M059J (cell line): ENCODE measurements at places on chromosomes 3 and 15.

GRCh38 chr3:120640231-120640630, 41.8 kb downstream of the HGD start:
- DNase-seq, result no peak

DNA sequence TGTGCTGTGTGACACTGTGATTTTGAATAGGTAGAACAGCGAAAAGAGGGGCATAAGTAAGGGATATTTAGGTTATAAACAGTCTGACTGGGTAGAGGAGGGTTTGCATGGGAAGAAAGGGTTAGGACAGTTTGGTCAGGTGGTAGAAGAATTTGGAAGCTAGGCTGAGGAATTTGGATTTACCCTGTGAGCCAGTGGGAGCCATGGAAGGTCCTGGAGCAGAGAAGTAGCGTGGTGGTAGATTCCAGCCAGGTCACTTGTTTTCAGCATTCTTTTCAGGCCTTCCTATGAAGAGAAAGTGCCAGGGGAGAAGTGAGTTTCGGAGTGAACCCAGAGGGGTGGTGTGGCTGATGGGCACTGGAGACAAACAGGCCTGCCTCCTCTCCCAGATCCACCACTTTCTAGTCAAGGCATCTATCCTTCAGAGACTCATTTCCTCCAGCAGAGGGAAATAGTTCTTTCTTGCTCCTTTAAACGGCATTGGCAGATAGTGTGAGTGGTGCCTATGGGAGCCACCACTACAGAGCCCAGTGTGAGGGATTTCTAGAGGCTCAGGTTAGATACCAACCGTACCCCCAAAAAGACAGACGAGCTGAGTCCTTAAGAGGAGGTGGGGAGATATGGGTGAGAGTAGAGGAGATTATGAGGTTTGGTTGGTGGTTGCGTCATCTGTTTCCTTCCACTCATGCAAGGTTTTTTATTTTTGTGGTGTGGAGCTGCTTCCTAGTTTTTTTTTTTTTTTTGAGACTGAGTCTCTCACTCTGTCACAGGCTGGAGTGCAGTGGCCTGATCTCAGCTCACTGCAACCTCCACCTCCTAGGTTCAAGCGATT, 21.2 kb downstream of the PXK start:
- peak; percentile 9 for DNase-seq

- DNase-seq, result no peak
These were observed 26.5 kb downstream of the CCDC33 start for GRCh38 chr15:74262625-74263024.

- no peak for DNase-seq
These were observed 67.5 kb downstream of the SPRED1 start for GRCh38 chr15:38320181-38320580.

DNA sequence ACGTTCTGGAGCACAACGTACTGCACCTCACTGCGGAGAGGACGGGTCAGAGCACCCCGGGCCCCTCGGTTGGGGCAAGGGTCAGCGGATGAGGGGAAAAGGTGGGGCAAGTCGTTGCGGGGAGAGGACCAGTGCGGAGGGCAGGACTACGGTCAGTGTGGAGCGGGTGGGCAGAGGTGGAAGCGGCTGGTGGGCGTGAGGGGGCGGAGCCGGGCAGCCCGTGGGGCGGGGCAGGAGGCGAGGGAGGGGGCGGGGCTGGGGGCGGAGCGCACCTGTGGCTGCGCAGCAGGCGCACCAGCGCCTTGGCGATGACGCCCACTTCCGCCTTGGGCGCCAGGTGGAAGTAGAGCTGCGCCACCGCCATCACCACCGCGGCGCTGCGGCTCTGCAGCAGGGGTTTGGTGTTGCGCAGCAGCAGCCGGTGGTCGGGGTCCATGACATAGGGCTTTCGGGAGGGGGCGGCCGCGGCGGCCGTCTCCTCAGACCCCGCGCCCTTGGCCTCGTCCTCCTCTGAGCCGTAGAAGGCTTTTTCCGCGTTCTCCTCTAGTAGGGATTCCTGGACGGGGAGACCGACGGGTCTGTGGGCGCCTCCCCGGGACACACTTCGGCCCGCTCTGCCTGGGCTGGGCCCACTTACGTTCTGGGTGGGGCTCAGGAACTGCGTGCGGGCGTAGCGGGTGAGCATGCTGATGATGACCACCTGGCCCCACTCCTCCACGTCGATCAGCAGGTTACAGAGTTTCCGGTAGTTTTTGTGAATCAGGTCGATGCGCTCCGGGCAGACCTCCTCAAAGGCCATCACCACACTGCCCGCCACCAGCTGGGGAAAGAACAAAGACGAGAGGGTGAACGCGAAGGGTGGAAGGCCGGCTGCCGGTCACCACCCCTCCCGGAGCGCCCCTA, 29.2 kb downstream of the AP3B2 start:
- DNase-seq, result no peak

DNA sequence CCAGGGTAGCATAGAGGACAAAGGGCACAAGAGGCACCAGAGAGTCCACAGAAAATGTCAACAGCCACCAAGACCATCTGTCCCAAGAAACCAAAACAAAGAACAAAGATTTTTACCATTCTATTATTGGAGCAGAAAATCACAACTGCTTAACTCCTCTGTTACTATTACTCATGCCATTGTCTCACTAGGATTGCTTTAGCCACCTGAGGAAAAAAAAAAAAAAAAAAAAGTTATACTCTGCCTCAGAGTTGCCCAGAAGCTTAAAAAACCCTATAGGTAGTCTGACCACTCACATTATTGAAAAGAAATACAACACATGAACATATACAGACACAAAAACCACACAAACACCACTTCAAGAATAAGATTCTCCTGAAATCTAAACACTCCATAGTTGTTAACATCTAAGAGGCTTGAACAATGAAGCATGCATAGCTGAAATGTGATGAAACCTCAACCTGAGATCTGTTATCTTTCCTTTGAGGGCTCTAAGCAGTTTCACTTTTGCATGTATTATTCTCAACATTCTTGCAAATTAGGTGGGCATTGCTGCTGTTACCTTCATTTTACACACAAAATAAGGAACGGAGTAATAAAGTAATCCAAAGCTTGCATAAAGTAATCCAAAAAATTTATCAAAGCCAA, 85.4 kb downstream of the IGSF11 start:
- no peak for DNase-seq

GRCh38 chr3:169348929-169349621, 314.4 kb downstream of the MECOM start:
- DNase-seq, result peak; percentile 58

DNA sequence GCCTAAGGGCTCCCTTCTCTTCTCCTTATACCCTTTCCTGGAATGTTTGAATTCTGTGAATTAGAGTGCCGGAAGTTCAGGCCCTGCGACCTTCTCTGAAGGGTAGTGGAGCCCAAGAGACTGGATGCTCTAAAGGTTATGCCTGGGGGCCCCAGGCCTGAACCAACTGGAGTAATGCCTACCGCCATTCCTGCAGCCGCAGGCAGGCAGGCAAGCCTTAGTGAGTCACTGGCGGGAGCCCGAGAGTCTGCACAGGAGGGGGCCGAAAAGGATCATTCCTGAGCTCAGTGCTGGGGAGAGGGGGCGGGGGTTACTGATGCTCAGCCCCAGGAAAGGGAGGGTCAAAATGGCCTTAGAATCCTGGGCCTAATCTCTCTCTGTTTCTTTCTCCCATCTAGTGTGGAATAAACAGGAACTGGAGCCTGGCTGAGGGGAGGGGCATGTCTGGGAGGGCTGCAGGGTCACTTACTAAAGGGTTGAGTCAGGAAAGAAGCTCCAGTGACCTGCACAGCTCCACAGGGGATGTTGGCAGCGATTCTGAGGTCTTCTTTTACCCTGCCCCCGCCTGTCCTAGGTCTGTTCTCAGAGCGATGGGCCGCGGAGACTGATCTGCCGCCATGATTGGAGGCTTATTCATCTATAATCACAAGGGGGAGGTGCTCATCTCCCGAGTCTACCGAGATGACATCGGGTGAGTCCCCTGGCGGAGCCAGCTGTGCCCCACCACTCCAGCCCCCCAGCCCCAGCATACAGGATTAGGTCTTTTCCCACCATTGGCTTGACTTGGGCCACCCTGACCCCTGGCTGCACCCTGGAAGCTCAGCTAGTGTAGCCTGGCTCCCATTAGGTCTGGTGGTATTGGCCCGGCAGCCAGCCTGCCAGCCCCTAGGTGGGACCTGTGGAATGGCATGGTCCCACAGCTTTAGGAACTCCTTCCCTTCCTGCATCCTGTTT, 2.0 kb downstream of the AP2M1 start:
- peak; percentile 98 for DNase-seq
